Activated naive CD4-positive, alpha-beta T cell treated with anti-CD3 and anti-CD28 coated beads for 36 hours (primary cell): ENCODE measurements at places on chromosomes 5 and 9.

DNA sequence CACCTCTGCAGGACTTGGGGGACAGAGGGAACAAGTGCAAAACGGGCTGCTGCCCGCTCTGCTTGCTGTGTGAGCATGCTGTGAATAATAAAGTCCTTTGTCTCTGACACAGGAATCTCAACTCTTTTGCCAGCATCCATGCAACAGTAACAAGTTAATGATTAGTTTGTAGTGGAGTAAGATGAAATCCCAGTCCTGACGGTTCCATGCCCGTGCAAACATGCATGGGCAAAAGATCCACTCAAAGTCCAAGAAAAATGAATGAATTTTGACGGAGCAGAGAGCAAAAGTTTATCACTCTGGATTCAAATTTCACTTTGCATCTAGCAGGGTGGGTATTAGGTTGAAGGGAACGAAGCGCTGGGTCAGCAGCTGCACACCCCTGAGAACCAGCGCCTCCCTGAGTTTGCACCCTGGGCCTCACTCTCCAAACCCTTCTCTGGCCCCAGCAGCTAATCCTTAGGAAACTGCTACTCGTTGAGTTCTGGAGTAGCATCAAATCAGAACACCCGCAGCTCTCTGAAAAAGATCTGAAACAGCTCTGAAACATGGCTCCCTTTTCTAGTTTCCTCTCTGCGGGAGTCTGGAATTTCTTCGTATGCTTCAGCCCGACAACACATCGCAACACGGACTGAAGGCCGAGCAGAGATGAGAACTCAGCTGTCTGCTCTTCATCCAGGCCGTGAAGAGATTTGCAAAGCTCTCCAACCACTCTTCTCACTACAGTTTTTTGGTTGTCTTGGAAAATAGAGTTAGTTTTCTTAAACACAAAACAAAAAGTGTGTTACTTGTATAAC lies 45.6 kb upstream of the RUFY1 start:
- no peak overlapping the region for H3K4me3 ChIP-seq
- H3K4me1 ChIP-seq, result no peaks in the 10 kb centered on the region
- H3K27me3 ChIP-seq, result no peaks in the 10 kb centered on the region
- H3K36me3 ChIP-seq, result no peaks in the 10 kb centered on the region

- DNase-seq, result no peak
- no peaks in the 10 kb centered on the region for H3K27me3 ChIP-seq
- H3K4me3 ChIP-seq, result no peak overlapping the region
- H3K4me1 ChIP-seq, result peaks cover 16% of the 10 kb centered on the region
- no peaks in the 10 kb centered on the region for H3K36me3 ChIP-seq
Measured at GRCh38 chr9:129108083-129108804, 2.3 kb downstream of the CRAT start.

- H3K27ac ChIP-seq, result no peak overlapping the region
- H3K4me3 ChIP-seq, result no peak overlapping the region
- no peaks in the 10 kb centered on the region for H3K4me1 ChIP-seq
- no peaks in the 10 kb centered on the region for H3K36me3 ChIP-seq
- no peak for DNase-seq
Measured at GRCh38 chr5:7957329-7957728, 88.4 kb downstream of the MTRR start.

- H3K36me3 ChIP-seq, result no peaks in the 10 kb centered on the region
- H3K4me1 ChIP-seq, result peaks cover 5% of the 10 kb centered on the region
- no peak overlapping the region for H3K27ac ChIP-seq
- DNase-seq, result no peak
Measured at GRCh38 chr9:14326264-14326826, 12.4 kb upstream of the NFIB start.

GRCh38 chr9:81079055-81079454 lies 610.3 kb downstream of the TLE1 start:
- H3K36me3 ChIP-seq, result no peaks in the 10 kb centered on the region
- no peak overlapping the region for H3K27ac ChIP-seq
- no peaks in the 10 kb centered on the region for H3K4me1 ChIP-seq
- no peak for DNase-seq
- no peak overlapping the region for H3K4me3 ChIP-seq
